ENCODE measurements at places on chromosomes 12 and 14.

GRCh38 chr14:61866932-61867920 lies 105.0 kb downstream of the SNAPC1 start:
- DNase-seq = no peak

DNA sequence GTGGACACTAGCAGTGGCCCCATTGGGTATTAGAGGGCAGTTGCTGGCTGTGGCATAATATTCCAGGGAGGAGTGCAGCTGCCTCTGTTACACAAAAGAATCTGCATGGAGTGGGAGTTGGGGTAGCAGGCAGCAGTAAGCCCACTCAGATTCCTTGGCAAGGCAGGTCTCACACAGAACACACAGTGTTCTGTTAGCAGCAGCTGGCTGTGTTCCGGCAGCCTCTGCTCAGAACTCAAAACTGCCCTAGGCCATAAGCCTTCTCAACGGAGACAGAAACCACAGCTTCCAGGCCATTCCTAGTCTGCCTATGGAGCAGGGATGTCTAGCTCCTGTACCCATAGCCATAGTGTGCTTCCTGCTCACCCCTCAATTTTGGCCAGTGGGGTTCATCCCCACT lies 1085.4 kb downstream of the SLC6A15 start:
- no peak for DNase-seq

DNA sequence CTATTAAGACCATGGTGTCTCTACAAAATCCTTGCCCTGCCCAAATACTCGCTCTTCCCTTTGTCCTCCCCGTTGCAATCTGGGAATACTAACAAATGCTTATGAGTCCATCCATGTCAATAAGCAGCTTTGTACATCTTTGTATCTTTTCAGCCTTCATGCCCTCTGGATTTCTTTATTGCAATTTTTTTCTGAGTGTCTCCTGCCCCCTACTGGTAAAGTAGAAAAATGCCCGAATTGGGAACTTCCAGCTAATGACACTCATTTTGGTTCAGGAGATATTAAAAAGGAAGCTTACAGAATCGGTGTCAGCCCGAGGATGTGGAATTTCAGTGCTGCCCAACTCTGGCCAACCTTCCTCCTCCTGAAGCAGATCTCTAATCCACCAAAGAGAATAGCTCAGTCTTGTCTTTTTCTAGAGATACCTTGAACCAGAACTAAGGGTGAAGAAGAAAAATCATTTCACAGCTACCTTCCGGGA lies 46.0 kb downstream of the SH2B3 start:
- DNase-seq = no peak

DNA sequence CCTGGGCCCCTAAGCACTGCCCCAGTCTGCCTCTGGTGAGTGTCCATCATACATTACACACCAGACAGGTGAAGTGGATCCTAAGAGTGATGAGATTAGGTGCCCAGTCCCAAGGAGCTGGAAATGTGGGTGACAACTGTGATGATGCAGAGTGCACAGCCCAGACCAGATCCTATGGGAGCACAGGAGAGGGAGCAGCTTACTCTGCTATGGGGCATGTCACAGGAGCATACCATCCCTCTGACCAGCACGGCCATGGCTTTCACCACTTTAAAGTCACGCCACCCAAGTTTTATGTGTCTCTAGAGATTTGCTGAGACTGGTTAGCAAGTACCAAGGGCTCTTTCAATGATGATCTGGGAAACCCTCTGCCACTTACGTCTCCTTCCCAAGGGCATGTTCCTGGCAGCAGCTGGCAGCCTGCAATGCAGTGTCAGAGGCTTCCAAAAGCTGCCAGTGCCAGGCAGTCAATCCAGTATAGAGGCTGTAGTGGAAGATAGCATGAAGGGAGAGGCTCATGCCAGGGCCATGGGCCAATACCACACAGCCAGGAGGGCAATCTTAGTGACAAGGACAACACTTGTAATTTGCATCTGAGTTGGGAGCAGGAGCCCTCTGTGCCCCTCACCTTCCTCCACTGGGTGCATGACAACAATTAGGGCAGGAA lies 40.2 kb downstream of the STAB2 start:
- no peak for DNase-seq

DNA sequence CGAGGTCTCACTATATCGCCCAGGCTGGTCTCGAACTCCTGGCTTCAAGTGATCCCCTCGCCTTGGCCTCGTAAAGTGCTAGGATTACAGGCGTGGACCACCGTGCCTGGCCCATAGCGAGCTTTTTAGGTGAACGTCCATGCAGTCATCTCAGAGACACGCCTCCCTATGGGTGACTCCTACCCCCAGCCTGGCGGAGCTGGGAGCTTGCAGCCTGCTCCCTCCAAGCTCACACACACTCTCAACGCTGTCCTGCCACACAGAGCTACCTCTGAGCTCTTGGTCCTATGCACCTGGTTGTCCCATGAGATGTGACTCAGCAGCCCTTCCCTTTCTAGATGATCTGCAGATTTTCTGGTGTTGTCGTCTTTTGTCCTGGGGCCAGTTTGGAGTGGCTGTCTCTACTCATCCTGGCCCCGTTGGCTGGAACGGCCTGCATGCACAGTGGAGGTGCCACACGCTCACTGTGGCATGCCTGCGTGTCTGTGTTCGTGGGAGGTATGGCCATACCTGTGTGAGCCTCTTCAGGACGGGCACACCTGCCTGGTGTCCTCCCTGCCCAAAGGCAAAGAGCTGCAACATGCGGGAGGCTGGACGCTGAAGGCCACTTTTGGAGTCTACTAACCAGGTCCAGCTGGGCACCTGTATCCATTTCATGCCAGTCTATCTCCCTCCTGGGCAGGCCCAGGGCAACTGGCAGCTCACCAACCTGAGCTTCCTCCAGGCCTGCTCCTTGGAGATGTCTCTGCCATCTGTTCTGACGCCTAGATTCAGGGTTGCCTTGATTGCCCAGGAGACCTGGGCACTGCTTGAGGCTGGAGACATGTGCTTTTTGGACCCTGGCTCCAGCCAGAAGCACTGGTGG lies 18.1 kb downstream of the CABP1 start:
- DNase-seq = no peak

DNA sequence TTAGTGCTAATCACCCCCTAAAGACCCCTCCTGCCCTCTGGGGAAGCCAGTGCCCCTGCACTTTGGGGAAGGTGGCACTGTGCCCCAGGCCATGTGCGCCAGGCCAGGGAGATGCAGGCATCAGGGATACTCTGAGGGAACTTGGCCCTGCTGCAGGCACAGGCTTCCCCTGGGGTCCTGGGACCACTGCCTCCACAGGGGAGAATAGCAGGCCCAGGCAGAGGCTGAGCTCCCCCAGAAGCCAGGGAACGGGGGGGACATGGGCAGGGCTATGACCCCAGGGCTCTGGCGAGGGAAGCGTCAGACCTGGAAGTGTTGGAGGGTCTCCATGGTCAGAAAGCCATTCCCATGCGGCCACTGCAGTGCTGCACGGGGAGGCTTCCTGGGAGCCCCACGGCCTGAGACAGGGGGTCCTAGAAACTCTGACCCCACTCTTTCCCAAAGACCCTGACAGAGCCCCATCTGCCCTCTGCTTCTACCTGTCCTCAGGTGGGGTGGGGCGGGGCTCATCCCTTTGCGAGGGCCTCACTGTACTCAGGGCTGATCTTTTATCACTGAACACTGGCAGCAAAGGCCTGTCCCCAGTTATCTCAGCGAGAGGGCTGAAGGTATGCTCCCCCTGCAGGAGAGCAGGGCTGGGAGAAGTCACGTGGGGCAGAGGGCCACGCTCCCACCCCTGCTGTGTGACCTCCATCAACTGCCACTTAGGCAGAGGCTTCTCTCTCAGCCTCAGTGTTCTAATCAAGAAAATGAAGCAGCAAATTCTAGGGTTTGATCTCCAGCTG lies 160.0 kb downstream of the CALM1 start:
- no peak for DNase-seq
